CD4-positive, alpha-beta T cell treated with Interleukin-1 beta for 1 hour (primary cell): ENCODE measurements at places on chromosomes 7 and 10.

GRCh38 chr10:113386005-113386404 lies 166.8 kb upstream of the HABP2 start:
- DNase-seq = no peak

- DNase-seq = no peak
These were observed 57.0 kb upstream of the CDCA7L start for GRCh38 chr7:22002726-22003125.

- no peak for DNase-seq
These were observed 473.8 kb downstream of the KIF20B start for GRCh38 chr10:90175161-90175681.

DNA sequence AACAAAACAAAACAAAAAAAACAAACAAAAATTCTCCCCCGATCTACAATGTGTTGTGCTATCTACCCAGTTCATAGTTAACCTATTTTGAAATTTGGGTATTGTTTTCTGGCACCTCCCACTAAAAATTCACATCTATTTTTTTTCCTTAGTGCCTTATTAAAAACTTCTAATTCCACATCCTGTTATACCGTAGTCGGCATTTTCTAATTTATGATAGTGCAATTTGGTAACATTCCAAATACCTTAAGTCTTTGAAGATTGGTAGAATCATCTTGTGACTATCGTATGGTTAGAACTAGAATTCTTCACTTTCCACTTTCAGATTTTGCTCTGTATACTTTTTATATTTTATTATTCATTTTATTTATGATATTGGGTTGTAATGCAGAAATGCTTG lies 4.5 kb upstream of the NRG3 start:
- no peak for DNase-seq

GRCh38 chr10:71757399-71757922 lies 15.9 kb downstream of the VSIR start:
- DNase-seq = no peak

GRCh38 chr10:128275388-128276177 lies 149.4 kb upstream of the MKI67 start:
- no peak for DNase-seq

DNA sequence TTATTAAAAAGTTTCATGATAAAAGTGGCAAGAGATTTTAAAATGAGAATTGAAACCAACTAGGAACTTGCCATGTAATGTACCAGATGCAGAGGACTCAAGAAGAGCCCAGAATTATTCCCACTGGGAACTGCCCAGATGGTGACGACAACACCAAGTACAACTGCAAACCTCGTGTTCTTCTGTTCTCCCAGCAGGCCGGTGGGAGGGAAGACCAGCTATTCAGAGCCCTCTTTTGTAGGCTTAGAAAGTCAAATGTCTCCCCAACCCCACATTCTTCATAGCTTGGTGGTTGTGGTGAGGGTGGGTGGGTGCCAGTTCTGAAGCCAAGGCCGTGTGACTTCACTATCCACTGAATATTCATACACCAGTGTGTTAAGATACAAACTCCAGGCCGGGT lies 54.3 kb upstream of the ITGB1 start:
- no peak for DNase-seq

GRCh38 chr10:30591249-30591670 lies 38.3 kb downstream of the LYZL2 start:
- peak; percentile 36 for DNase-seq

DNA sequence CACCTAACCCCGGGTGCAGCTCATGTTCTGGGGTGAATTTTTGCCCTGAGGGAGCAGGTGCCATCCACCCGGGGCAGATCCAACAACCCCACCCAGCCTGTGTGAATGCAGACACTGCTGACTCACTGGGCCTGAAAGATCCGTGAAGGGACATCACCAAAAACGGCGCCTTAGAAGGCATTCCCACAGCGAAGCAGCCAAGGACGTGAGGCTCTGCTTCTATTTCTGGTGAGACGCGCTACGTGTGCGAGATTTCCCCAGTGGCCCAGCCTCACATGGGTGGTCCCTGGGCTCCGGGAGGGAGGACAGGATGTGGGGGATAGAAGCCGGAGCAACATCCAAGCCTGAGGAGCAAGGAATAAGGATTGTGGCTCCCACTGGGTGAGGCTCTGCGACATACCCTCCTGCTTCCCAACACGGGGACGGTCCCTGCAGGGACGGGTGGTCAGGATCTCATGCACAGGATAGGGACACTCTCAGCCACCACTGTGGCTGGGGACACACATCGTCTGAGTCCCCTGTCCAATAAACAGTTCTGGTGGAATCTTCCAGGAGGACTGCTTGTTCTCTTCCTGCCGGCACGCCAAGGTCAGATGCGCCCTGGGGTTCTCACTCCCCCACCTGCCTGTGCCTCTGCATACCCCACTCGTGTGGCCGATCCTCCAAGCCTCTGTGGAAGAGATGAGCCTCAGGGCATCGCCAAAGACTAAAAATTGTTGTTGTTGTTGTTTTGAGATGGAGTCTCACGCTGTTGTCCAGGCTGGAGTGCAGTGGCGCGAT lies 70.2 kb downstream of the ZRANB1 start:
- no peak for DNase-seq

- no peak for DNase-seq
These were observed 1.3 kb downstream of the TYSND1 start for GRCh38 chr10:70145166-70145665.

GRCh38 chr10:50508315-50509051 lies 115.3 kb downstream of the SGMS1 start:
- DNase-seq = no peak

- no peak for DNase-seq
These were observed 237.8 kb upstream of the GPR26 start for GRCh38 chr10:123428391-123428790.

GRCh38 chr7:134104166-134104565 lies 23.0 kb upstream of the LRGUK start:
- DNase-seq = no peak

GRCh38 chr7:81852701-81853100 lies 82.9 kb upstream of the HGF start:
- DNase-seq = no peak

- no peak for DNase-seq
These were observed 69.3 kb downstream of the HIPK2 start for GRCh38 chr7:139708541-139708940.

DNA sequence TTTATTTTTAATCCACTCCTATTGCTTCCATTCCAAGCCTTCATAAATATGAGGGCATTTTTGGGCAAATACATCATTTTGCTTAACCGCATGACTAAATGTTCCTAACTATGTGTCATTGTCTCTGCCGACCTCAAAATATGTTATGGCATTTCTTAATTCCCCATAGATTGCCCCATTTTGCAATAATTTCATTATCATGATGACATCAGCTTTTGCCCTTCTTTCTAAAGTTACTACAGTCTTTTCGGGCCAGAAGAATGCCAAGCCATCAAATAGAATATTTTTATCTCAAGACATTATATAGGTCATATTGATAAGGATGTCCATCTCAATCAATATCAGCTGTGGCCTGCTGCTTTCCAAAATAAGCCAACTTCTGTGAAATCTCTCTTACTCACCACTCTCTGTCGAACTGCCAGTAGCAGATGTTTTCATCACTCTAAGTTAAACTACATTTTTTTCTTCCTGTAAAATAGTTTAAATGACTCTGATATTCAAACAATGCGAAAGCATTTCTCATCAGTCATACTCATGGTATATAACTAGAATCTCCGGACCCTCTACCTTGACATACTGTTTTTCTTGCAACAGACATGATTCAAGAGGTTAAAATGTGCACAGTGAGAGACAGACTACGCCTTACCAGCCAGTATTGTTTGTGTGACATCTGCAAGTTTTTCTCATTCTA lies 1254.6 kb upstream of the CELF2 start:
- DNase-seq = no peak

- no peak for DNase-seq
These were observed 5.0 kb upstream of the TASOR2 start for GRCh38 chr10:5679606-5680005.

- DNase-seq = no peak
These were observed 49.0 kb upstream of the ZRANB1 start for GRCh38 chr10:124892905-124893304.

- DNase-seq = no peak
These were observed 29.1 kb downstream of the TRUB1 start for GRCh38 chr10:114967071-114967470.

GRCh38 chr7:148630078-148630477 lies 39.5 kb downstream of the C7orf33 start:
- DNase-seq = no peak

GRCh38 chr10:69899727-69900595 lies 98.3 kb downstream of the COL13A1 start:
- no peak for DNase-seq

- DNase-seq = no peak
These were observed 83.2 kb downstream of the MLLT10 start for GRCh38 chr10:21617267-21617666.

DNA sequence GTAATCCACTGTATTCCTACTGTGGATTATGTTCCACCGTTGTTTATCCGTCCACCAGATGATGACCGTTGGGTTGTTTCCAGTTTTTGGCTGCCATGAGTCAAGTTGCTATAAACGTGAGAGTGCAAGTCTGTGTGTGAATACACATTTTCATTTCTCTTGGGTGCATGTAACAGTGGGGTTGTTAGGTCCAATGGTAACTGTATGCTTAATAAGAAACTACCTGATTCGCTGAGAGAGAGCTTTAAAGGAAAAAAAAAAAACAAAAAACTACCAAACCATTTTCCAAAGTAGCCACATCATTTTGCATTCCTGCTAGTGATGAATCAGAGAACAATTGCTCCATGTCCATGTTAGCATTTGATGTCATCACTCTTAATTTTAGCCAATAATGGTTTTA lies 15.9 kb downstream of the UBN2 start:
- no peak for DNase-seq

DNA sequence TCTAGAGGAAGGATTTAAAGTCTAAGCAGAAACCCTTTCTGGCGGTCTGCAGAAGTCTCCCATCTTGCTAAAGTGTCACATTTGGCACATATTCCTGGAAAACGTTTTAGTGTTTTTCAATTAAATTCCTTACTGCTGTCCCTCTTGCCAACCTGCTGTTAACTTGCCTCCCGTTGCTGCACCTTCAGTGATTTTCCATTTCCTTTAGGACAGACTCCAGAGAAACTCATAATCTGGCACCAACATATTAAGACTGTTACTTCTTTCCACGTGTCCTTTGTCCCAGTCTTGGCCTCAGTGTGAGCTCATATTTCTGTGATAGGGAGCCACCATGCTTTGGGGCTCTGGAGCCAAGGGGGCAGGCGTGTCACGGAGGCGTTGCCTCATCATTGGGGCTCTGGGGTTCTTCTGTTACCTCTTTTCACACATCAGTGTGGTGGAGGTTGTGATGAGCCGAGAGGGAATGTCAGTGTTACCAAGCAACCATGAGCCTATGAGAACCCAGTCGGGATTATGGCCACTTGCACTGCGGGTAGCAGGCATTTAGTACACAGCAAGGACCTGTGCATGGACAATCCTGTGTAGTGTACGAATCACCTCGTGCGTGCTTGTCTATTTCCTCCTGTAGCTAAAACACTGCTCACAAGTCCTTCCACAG lies 26.0 kb upstream of the ZNF32 start:
- DNase-seq = no peak

- no peak for DNase-seq
These were observed 74.2 kb downstream of the FAS start for GRCh38 chr10:89064748-89065147.

GRCh38 chr7:138029941-138030340 lies 28.1 kb upstream of the CREB3L2 start:
- DNase-seq = no peak

GRCh38 chr7:73623798-73624668 lies at the start of gene MLXIPL:
MLXIPL (minus strand) TSS chr7:73624522; CDS start chr7:73624492, 30 bp downstream.
- peak; percentile 44 for DNase-seq

DNA sequence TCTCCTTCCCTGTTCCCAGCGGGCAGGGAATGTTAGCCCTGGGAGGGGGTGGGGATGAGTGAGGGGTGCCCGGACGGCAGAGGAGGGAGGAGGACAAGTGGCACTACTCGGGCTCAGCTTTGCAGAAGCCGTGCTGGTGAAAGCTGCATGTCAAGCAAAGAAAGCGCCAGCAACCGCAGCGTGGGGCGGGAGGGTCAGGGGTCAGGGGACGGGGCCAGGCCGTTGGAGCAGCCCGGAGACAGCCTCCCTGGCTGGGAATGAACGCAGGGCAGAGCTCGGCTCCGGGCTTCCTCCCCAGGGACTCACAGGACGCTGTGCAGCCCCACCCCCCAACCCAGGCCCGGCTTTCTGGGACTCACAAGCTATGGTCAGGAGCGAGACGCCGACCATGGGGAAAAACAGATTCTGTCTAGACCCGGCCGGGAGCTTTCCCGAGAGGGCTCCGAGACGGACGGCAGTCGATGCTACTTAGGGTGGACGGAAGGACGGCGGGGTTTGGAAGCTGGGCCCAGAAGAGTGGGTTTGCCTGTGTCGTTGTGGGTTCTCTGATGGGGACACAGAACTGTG lies 113.4 kb downstream of the VIPR2 start:
- DNase-seq = no peak

DNA sequence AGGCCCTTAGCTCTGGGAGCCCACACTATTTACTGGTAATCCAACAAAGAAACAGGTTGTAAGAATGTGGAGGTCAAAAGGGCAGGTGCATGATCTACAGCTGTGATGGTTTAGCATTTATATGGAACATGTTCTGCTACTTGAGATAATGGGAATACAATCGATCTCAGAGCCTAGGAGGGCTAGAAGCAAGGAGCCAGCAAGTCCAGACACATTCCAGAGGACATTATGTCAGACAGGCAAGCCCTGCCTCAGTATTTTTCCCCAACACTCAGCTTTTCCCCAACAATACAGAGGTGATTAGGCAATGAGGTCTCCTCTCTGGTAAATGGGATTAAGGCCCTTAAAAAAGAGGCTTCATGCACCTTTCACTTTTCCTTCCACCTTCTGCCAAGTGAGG lies 21.4 kb upstream of the GNAT3 start:
- no peak for DNase-seq

GRCh38 chr7:103031781-103032180 lies 42.8 kb downstream of the FBXL13 start:
- DNase-seq = no peak

DNA sequence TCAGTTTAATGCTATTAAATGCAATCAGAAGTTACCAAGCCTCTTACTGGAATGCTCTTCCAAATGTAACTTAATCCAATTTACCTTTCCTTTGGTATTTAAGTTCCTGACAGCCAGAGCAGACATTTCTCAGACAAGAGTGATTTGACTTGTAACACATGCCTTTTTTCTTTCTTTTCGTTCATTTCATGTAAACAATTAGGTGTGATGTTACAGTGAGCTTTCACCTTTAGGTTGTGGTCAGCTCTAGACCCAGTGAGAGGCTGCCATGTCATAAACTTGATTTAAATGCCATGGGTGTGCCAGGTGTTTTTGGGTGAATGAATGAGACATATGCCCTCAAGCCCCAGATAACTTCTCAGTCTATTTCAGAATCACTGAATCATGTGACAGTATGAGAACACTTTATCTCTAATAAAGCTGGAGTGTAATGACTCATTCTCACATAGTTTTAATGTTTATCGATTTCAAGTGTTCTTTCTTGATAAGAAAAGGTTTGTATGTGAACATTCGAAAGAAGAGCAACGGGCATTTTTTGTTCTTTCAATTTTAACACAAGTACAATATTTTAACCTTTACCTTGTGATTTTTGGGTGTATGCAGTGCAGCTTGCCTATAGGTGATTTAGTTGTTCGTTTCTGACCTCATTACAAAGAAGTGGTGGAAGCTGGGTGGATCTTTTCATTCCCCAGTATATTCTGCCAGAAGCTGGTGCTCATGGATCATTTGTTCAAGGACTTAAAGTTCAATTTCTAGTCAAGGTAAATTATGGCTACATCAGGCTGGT lies 61.5 kb downstream of the CHN2 start:
- DNase-seq = no peak
